ENCODE measurements at places on chromosomes 4 and X.

DNA sequence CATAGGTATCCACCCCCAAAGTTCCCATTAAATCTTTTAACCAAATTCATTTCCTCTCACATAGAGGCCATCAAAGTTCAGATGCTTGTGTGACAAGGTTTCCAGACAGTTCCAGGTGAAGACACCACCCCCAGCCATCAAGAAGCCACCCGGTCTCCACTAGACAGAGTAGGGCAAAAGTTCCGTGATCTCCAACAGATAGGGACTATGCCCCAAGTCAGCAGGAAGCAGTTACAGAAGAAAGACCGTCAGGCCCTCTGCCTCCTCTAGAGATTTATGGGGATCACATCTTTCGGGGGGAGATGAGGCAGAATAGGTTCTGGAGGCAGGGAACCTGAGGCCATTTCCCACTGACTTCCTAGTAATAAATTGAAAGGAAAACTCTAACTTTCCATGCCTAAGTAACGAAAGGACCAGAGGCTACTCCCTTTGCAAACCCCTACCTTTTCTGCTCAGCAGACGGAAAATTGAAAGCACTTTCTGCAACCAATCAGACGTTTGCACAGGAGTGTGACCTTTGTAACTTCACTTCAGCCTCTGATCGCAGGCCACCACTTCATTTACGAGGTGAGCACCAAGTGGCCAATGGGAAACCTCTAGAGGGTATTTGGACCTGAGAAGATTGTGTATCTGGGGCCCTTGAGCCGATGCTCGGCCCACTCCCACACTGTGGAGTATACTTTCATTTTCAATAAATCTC lies 18.5 kb upstream of the ZNF280C start:
- no peak for DNase-seq

DNA sequence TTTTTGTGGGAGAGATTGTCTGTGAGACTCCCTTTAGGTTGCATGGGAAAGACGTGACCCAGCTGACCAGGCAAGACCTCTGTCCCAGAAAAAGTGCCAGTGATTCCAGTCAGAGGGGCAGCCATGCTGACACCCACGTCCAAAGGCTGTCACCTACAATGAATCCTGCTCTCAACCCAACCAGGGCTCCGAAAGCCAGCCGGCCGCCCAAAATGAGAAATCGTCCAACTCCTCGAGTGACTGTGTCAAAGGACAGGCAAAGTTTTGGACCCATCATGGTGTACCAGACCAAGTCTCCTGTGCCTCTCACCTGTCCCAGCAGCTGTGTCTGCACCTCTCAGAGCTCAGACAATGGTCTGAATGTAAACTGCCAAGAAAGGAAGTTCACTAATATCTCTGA lies 5.5 kb downstream of the SLITRK2 start:
- no peak for DNase-seq

DNA sequence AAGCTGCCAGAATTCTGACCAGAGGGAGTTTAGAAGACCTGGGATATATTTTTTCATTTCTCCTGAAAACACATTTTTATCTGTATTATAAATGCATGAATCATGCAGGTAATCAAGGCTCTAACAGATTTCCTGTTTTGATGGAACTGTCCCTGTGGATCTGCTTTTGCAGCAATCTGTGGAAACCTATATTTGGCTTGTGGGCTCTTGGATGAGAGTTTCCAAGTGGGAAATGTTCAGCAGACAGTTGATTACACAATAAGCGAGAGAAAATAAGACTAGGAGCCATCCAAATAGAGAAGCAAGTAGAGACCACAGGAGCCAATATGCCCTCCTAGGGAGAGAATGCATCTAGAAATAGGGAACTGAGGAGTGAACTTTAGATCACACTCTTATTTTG lies 105.0 kb downstream of the NDST3 start:
- DNase-seq = no peak

DNA sequence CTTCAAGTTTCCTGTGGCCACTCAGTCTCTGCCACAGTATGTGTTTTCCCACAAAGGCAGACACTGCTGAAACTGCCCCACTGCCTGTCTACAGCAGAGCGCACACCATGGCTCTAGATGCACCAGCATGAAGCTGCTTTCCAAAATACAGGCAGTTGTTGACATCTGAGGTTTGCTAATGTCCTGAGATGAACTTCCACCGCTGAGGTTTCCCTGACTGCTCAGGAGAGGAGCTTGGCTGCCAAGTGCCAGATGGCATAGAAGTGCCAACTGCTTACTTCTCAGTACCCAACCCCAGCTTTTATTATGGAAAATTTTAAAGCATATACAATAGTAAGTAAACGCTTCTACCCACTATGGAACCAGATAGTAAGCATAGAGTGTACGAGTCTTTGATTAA lies 61.0 kb upstream of the EXOC1L start:
- DNase-seq = no peak

DNA sequence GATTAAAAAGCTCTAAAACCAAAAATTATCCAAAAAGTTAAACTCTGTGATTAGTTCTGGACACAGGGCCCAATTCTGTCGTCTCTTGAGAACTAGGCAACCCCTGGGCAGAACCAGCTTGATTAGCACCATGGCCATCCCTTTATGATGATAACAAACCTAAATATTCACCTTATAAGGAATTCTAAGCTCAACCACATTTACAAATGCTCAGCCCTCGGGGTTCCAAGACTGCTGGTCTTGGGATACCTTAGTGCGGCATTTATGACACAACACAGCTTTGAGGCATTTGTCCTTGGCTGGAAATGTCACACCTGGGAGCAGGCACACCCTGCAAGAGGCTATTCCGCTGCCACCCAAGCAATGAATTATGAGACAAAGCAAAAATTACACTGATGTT lies 27.5 kb upstream of the NAP1L5 start:
- no peak for DNase-seq

- DNase-seq = peak; percentile 3
Observed at GRCh38 chr4:167930166-167930565, 162.2 kb upstream of the ANXA10 start.

- peak; percentile 4 for DNase-seq
Observed at GRCh38 chrX:31287861-31288260, 216.0 kb upstream of the FTHL17 start.

GRCh38 chr4:48193921-48194468 lies 59.9 kb upstream of the TXK start:
- DNase-seq = no peak

DNA sequence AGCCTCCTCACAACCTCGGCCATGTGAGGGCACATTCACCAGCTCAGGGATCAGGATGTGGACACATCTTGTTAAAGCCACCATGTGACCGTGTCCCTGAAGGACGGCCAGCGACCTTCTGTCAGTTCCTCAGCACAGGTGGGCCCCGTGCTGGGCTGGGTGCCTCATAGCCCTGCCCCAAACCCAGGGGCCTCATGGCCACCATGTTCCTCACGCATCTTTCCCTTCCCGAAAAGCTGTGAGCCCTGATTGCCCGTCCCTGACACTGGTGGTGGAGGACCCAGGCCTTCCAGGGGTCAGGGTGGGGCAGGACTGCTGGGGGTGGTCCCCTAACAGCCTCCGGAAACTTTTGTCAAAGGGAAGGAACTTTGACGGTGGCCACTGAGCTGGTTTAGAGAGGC lies 60.1 kb upstream of the ADRA2C start:
- DNase-seq = no peak

DNA sequence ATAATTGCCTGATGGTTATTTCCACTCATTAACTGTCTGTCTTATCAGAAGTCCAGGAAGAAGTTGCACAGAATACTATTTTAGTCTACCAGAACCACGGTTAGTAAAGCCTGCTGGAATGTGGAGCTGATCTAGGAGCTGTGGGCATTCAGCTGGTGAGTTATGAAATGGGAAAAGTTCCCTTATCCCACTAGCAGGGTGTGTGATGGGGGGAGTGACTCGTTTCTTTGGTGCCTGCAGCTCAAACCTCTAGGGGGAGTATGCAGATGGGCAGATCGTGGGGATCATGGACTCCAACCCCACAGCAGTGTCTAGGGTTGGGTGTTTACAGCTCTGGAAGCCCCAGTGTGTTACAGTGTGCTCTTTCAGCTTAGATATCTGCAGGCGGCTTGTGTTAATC lies 305.7 kb upstream of the BOD1L1 start:
- peak; percentile 67 for DNase-seq

GRCh38 chrX:10062352-10062751 lies 94.4 kb upstream of the CLCN4 start:
- DNase-seq = no peak

GRCh38 chrX:12210971-12211370 lies 72.7 kb downstream of the FRMPD4 start:
- peak; percentile 4 for DNase-seq

- DNase-seq = peak; percentile 27
Observed at GRCh38 chrX:13334491-13334890, 14.6 kb upstream of the ATXN3L start.

GRCh38 chrX:38336538-38337240 lies 9.4 kb upstream of the RPGR start:
- no peak for DNase-seq

DNA sequence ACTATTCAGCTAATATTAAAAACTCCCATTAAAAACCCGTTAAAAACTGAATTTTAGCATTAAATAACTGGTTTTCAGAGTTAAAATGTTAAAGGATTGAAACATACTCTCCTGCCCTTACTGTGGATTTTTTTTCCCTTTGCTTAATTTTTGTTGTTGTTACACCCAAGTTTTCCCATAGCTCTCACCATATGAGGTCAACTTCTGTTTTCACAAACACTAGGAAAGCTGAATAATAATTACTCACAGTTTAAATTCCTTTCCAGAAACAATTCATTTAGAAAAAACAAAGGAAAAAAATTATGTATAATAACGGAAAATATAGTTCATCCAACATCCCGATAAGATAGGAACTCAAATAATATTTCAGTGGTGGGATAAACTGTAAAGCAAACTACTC lies 129.0 kb downstream of the PPP3CA start:
- DNase-seq = peak; percentile 24

GRCh38 chr4:159269956-159270355 lies 167.1 kb downstream of the RAPGEF2 start:
- DNase-seq = no peak

DNA sequence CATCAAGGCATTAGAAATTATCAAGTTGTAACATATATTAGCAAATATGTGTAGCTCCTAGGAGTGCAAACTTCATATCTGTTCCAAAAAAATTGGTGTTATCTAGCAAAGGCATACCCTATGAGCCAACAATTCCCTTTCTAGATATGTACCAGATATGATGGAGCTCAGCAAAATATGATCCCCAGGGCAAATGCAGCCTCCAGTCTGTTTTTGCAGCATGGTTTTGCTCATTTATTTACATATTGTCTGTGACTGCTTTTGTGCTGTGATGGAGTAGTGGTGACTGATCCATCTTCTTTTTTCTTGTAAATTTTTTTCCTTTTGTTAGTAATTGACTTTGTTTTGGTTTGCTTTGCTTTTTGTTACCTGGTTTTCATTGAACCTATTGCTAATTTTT lies 41.0 kb downstream of the CEP135 start:
- no peak for DNase-seq

DNA sequence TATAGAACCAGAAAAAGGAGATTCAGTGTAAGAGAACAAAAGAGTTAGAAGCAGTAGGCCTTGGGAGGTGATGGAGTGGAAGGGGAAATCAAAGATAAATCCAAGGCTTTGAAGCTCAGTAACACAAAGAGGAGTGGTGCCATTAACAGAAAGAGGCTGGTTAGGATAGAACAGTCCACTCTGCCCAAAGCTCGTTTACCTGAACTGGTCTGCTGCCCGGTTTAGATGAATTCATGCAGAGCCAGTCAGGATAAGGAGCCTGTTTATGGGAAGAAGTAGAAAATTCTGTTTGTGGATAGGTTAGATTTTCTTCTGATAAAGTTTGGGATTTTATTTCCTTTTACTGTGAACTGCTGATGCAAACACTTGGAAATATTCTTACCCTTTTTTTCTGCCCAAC lies 80.6 kb downstream of the HMGB2 start:
- DNase-seq = no peak

DNA sequence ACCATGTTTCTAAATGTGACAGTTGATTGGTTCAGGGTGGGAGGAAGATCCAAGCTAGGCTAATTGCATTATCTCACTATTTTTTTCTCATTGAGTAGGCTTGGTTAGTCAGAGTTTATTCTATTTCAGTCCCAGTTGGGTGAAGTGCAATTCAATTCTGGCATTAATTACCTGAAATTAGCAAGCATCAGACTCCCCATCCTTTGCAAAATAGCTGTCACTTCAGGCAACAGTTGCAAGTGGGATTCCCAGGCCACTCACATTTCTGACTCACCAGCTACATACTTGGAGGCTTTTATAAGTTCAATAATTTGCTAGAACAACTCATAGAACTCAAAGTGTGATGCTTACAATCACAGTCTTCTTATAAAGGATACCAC lies 155.8 kb upstream of the HAND2 start:
- no peak for DNase-seq

- no peak for DNase-seq
Observed at GRCh38 chr4:99117876-99118693, 26.0 kb downstream of the ADH4 start.

- DNase-seq = no peak
Observed at GRCh38 chr4:82489987-82490386, 59.6 kb downstream of the ENOPH1 start.

GRCh38 chr4:36502350-36502749 lies 220.9 kb downstream of the DTHD1 start:
- no peak for DNase-seq

- DNase-seq = no peak
Observed at GRCh38 chr4:31702326-31702725, 982.2 kb downstream of the PCDH7 start.

All from fibroblast of skin of scalp (primary cell).